ENCODE measurements at places on chromosomes 12 and 14.

DNA sequence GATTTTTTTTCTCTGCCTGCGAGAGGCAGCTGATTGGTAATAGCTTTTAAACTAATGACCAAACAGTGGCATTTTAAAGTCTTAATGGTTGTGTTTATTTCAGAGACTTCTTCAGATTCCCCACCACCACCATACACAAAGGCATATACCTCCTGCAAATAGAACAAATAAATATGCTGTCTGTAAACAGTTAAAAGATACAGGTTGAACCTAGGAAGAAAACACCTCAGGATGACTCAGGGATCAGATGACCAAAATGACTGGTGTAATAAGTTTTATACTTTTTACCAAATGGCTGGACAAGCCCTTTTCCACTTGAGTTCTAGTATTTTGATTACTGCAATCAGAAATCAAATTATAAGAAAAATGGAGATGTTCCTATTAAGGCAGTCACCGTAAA lies 364.1 kb downstream of the PAWR start:
- DNase-seq, result no peak
- no peaks in the 10 kb centered on the region for H3K27me3 ChIP-seq

DNA sequence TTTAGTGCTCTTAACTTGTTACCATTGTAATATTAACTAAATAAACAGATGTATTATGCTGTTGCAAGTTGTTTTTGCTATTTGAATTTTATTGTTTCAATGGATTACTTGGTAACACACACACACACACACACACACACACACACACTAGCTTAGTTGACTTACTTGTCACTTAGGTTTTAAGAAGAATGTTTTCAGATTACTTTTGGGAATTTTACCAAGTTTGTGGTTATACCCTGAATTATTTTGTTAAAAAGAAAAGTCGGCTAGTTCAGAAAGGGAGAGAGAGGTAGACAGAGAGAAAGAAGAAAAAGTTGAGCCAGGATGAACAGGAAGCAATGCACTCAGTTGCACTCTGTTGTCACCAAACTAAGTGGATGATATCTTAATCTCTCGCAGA lies 5.3 kb downstream of the SSTR1 start:
- no peak overlapping the region for H3K27ac ChIP-seq
- no peaks in the 10 kb centered on the region for H3K36me3 ChIP-seq
- H3K4me3 ChIP-seq, result no peak overlapping the region
- H3K27me3 ChIP-seq, result peaks cover 8% of the 10 kb centered on the region
- peaks cover 26% of the 10 kb centered on the region for H3K4me1 ChIP-seq

DNA sequence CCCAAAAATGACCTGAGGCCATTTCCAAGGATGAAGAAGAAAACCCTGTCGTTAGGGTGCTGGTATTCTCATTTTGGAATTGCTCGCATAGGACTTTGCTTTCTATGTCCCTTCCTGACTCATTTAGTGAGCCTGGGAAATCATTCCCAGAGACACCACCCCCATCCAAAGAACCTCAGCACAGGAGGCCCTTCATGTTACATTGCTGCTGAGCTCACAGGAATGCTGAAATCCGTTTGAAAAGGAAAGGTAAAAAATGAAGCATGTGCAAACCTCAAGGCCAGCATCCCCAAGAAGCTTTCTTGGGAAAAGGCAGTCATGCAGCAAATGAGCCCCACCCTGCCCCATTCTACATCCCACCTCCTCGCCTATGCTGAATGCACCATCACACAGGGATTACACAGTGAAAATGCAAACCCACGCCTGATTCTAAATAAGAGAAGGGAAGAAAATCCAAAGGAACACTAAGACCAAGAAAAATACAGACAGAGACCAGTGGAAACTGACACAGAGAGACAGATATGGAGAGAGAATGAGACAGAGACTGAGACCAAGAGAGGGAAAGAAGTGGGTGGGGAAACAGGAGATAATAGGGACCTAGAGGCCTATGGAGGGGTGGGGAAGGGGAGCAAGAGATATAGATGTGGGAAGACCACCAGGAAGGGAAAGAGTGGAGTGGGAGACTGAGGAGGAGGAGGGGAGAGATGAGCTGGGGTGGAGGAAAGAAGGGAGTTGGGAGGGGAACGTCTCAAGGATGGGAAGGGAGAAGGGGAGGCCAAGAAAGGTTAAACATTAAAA lies 33.5 kb downstream of the NIN start:
- no peaks in the 10 kb centered on the region for H3K27me3 ChIP-seq
- H3K4me1 ChIP-seq, result peaks cover 7% of the 10 kb centered on the region
- peaks cover 11% of the 10 kb centered on the region for H3K36me3 ChIP-seq
- no peak overlapping the region for H3K4me3 ChIP-seq

GRCh38 chr14:21256539-21257393 lies 12.5 kb downstream of the HNRNPC start:
- no peak overlapping the region for H3K27ac ChIP-seq
- no peak for DNase-seq
- H3K4me1 ChIP-seq, result peaks cover 89% of the 10 kb centered on the region
- H3K27me3 ChIP-seq, result no peaks in the 10 kb centered on the region
- peaks cover 10% of the 10 kb centered on the region for H3K36me3 ChIP-seq

DNA sequence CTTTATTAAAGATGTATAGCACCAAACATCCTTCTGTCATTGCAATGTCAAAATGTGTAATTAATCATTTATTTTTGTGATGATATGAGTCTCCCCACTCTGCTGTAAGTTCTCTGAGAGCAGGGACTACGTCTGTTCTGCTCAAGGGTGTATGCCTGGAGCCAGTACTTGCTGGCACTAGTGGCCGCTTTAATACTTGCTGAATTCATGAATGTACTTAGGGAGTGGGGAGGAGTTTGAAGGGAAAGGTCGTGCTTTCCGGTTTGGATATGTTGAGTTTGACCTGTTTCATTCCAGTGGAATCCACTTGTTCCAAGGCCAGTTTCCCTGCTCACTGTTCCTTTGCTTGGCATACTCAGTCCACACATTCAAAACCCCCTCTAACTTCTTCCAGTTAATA lies 1.9 kb upstream of the DCAF5 start:
- no peak for DNase-seq
- H3K36me3 ChIP-seq, result no peaks in the 10 kb centered on the region
- H3K27ac ChIP-seq, result no peak overlapping the region
- no peaks in the 10 kb centered on the region for H3K27me3 ChIP-seq

- no peaks in the 10 kb centered on the region for H3K27me3 ChIP-seq
- peaks cover 29% of the 10 kb centered on the region for H3K4me1 ChIP-seq
These were observed 167.5 kb upstream of the PRICKLE1 start for GRCh38 chr12:42756841-42757623.

DNA sequence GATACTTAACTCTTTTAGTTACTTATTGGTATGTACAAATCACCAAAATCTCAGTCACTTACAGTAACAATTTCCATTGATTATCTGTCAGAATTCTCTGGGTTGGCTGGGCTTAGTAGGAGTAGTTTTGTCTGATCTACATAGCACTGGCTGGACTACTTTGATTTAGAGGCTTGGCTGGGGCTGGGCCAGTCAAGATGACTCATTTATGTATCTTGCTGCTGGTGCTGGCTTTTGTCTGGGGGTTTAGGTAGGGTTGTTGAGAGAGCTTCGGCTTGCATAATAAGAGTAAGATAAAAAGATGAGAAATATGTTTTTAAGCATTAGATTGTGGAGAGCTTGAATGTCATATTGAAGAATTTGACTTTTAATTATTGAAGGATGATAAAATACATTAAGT lies 1093.7 kb downstream of the SLC6A15 start:
- no peaks in the 10 kb centered on the region for H3K27me3 ChIP-seq
- no peak overlapping the region for H3K27ac ChIP-seq
- H3K4me3 ChIP-seq, result no peak overlapping the region
- no peaks in the 10 kb centered on the region for H3K4me1 ChIP-seq
- H3K36me3 ChIP-seq, result no peaks in the 10 kb centered on the region

DNA sequence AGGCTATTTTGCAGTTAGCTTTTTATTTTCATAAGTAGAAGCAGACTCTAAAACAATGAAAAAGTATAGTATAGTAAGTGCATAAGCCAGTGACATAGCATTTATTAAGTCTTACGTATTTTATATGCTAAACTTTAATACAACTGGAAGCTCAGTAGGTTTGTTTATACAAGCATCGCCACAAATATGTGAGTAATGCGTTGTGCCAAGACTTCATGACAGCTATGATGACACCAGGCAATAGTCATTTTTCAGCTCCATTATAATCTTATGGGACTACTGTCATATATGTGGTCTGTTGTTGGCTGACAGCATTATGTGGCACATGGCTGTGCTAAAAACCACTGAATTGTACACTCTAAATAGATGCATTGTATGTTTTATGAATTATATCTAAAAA lies 40.3 kb downstream of the SLC38A2 start:
- H3K4me1 ChIP-seq, result no peaks in the 10 kb centered on the region
- no peak for DNase-seq
- no peak overlapping the region for H3K4me3 ChIP-seq

GRCh38 chr12:47328831-47329545 lies 249.2 kb upstream of the AMIGO2 start:
- H3K36me3 ChIP-seq, result no peaks in the 10 kb centered on the region
- no peak overlapping the region for H3K27ac ChIP-seq
- DNase-seq, result no peak
- no peak overlapping the region for H3K4me3 ChIP-seq

- no peak for DNase-seq
- no peak overlapping the region for H3K27ac ChIP-seq
- H3K36me3 ChIP-seq, result peaks cover 9% of the 10 kb centered on the region
- H3K27me3 ChIP-seq, result no peaks in the 10 kb centered on the region
These were observed 53.1 kb downstream of the RNF34 start for GRCh38 chr12:121452985-121453360.
